ENCODE measurements at places on chromosomes 16 and 17. TPM values are rescaled to one million over a fixed set of nuclear protein-coding genes. Genes with fewer than 3 reads are reported as not detected.
A peak's percentile ranks its signal among the peaks of the same experiment; 100 is the strongest.

Gene SNAI3
- 1.2 TPM for total RNA-seq

Gene NUFIP2
- total RNA-seq = 50.8 TPM

Gene GPRC5C
- 207 TPM for total RNA-seq

Gene CFAP97D1
- total RNA-seq = 0.07 TPM

Gene MYO15A
- 3.3 TPM for total RNA-seq

Gene ABCA8
- 0.44 TPM for total RNA-seq

Gene B3GNT9
- total RNA-seq = 5.1 TPM

Gene LDHD
- total RNA-seq = 0.64 TPM

Gene HOXB4
- total RNA-seq = 6.0 TPM

Gene SMIM5
- 4.4 TPM for total RNA-seq

Gene CDT1
- total RNA-seq = 25.3 TPM

Gene PTGES3L
- 6.5 TPM for total RNA-seq

Gene PIK3R6
- not detected for total RNA-seq

DNA sequence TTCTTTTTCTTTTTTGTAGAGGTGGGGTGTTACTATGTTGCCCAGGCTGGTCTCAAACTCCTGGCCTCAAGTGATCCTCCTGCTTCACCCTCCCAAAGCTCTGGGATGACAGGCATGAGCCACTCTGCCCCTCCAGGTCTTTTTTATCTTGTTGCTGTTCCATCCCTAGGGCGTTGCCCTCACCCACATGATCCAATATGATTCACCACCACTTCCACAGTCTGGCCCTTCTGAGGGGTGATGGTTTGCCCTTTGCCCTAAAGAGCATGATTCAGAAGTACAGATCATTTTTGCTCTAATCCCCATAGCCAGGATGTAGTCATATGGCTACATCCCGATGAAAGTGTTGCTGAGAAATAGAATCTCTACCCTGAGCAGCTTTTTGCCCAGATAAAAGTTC is 18.8 kb downstream of the STX4 start:
- DNase-seq = no peak

GRCh38 chr17:35166526-35166925 is 18.9 kb downstream of the UNC45B start:
- no peak for DNase-seq

DNA sequence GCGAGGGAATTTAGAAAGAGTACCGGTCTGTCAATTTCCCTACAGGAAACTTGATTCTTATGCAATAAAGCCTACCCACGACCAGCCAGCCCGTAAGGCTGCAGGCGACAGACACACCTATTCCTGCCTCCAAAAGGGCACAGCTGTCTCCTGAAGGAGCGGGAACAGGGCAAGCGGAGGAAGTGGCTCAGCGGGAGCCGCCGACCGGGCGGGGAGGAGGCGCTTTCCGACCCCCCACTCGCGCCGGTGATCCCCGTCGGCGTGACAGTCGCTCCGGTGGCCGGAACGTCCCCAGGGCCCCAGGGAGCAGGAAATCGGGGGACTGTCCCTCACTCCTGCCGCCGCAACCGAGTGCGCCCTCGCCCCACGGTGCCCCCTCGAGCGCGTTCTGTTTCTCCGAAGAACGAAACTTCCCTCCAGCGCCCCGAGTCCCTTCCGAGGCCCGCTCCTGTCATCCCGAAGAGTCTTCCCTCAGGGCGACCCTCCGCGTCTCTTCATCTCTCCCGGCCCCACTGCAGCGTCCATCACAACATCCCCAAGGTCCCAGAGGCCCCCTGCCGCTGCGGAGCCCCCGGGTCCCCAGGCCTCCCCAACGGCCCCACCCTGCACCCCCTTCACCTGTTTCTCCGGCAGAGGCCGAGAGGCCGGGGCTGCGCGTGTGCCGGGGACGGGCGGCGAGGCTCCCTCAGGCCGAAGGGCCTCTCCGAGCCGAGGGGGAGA is 421 bp downstream of the STAT3 start:
- DNase-seq = peak; percentile 21

DNA sequence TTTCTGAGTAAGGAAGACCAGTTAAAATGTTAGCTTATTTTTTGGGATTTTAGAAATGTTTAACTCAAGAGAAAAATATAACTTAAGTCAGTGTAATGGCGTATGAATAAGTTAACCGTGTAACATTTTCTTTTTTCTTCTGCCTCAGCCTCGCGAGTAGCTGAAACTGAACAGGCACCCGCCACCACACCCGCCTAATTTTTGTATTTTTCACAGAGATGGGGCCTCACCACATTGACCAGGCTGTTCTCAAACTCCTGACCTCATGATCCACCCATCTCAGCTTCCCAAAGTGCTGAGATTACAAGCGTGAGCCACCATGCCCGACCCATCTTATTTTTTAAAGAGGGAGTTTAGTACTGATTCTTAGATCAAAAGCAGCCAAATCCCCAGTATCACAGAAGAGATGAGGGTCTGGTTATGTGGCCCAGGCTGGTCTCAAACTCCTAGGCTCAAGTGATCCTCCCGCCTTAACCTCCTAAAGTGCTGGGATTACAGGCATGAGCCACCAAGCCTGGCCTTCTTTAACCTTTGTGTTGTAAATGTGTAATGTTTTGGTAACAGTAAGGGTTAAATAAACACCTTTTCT is 16.8 kb downstream of the PITPNC1 start:
- no peak for DNase-seq

GRCh38 chr16:80285104-80285503 is 255.7 kb upstream of the DYNLRB2 start:
- DNase-seq = no peak

DNA sequence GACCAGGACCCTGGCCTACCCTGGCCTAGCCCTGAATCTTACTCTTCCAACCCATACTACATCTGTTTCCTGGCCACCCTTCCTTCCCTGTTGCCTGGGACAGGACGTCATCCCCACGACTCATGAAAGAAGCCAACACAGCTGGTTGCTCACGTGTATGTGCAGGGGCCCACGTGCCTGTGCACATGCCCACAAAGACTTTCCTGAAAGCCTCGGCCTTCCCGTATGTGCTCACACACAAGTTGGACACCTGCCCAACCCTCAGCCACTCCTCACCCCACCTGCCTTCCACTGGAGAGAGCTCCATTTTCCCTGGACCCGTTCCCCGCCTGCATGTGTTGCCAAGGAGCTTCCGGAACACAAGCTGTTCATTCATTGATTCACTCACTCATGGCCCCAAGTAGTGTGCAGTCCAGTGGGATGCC is 7.0 kb downstream of the PLXDC1 start:
- DNase-seq = no peak

GRCh38 chr16:49745311-49745747 is 110.6 kb downstream of the ZNF423 start:
- no peak for DNase-seq

DNA sequence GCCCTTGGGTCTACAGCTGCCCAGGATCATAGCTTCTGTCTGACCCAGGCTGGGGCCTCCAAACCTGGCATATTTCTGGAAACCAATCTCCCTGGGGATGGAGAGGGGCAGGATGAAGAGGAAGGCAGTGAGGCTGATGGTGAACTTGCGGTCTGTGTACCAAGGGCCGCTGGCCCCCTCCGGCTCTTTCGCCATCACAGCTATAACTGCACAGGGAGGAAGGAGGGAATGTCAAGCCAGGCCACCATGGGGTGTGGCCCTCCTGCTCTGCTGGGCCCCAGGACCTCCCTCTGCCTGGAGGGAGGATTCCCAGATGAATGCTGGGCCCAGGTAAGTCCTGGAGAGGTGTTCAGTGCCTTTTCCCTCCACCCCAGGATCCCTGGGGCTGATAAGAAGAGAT is 6.3 kb downstream of the SLC38A7 start:
- no peak for DNase-seq

DNA sequence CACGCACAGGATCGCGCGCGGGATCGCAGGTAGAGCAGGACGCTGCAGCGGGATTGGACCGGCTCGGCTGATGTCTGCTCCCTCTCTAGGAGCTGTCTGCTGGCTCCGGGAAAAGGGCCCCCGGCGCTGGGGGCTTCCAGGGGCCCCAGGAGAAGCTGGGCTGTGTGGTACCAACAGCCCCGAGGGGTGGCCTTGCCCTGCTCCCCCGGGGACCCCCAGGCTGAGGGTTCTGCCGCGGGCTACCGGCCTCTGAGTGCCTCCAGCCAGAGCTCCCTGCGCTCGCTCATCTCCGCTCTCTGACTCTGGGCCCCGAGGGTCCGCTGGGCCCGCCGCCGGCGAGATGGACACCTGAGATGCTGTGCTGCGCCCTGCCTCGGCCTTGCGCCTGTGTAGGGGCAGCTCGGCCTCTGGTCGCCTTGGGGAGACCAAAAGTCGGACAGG is 1.4 kb upstream of the PAQR4 start:
- DNase-seq = no peak

DNA sequence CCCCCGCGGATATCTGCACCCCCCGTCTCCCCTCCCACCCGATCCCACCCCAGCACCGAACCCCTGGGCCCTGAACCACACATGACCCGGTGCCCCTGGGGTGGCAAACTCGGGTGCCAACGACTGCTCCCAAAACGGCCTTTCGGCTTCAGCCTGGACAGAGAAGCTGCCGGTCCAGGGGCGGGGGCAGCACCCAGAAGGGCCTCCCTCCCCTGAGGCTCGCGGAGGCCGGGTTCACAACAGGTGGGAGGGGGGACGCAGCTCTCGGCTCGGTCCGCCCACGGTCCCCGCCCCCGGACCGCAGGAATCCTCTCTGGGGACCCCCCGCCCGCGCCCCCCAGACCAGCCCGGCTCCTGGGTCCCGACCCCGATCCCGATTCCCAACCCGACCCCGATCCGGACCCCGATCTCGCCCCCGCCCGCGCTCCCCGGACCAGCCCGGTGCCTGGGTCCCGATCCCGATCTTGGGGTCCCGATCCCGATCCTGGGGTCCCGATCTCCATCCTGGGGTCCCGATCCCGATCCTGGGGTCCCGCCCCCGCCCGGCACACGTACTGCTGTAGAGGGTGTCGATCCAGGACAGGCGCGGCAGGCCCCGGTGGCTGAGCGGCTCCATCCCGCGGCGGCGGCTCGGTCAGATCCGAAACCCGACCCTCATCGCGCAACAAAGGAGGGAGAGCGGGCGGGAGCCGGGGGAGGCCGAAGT is 516 bp downstream of the ABR start:
- DNase-seq = no peak

- DNase-seq = no peak
Observed at GRCh38 chr17:59175076-59175475, 19.5 kb downstream of the PRR11 start.

DNA sequence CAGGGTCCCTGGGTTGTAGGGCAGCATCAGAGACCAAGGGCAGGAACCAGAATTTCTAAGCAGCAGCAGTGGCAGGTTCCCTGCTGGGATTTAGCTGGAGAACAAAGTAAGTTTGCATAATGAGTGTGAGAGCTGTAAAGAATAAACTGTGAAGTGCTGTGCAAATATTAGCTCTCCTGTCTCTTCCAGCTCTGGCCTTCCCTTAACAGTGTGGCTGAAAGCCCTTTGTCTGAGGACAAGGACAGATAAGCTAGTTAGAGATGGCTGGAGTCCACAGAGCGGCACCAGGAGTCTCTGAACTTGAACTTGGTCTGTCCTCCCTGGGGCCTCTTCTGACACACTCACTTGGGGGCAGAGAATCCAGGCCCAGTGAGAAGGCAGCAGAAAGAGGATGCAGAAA is 98.2 kb upstream of the WSCD1 start:
- no peak for DNase-seq

DNA sequence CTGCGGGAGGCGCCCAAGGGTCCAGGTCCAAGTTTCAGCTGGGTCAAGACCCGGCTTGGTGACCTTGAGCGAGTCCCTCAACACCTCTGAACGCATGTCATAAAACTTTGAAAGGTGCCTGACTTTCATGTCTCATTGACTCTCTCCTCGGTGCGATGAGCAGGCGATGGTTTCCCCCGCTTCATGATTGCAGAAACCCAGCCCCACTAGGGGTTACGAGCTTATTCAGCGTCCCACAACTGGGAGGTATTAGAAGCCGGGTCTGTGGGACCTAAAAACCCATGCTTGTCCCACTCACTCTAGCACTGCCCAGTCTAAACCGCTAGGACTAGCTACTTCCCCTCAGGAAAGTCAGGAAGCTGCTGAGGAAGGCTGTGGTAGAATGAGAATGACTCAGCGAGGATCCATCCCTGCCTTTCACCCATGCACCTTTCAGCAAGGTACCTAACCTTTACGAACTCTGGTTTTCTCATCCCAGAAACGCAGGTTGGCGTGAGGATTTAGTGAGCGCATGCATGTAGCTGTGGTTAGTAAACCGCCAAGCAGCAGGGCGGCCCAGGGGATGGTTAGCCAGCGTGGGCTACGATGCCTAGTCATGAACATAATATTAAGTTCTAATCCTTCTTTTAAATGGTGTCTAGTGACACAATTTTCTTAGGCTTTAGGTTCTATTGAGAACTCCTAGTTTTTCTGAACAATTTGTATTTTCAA is 26.2 kb upstream of the RFFL start:
- DNase-seq = no peak

GRCh38 chr17:17606416-17607000 is 15.0 kb upstream of the PEMT start:
- no peak for DNase-seq

- DNase-seq = no peak
Observed at GRCh38 chr17:75813081-75814020, 28.7 kb downstream of the UNK start.

DNA sequence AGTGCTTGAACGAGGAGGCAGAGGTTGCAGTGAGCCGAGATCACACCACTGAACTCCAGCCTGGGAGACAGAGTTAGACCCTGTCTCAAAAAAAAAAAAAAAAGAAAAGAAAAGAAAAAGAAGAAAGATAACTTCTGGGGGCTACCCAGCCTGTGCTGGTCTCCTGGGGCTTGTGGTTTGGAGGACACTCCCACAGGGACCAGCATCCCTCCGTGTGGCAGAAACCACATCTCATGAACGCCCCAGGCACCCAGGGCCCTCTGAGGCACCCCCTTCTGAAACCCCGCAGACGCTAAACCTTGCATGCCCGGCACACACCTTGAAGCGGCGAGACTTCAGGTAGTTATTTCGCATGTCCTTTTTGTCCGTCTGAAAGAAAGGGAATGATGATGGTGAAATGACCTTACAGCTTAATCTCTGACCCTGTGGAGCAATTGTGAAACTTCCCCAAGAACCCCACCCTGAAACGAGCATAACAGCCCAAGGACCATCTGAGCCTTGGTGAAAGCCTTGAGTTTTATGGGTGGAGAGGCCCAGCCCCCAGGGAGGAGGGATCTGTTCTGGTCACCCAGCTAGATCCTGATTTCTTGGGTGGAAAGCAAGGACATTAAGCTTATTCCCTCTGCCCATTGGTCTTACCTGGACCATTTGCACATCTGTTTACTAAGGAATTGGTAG is 55.0 kb downstream of the CNGB1 start:
- no peak for DNase-seq

DNA sequence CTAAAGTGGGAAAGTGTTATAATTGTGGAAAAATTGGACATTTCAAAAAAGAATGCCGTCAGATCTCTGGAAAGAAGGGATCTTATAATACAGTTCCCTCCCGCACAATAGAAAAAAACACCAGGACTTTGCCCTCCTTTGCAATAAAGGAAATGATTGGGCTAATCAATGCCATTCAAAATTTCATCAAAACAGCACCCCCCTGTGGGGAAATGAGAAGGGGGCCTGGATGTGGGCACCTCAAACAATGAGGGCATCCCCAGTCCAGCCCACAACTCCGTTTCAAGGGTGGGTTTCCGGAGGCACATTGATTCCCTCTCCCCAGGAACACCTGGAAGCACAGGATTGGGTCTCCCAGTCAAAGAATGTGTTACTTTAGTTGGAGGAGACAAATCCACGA is 26.1 kb downstream of the CD300LG start:
- no peak for DNase-seq

Measured in progenitor cell of endocrine pancreas (in vitro differentiated cells).